ENCODE measurements at places on chromosomes 13 and 19. TPM values are rescaled to one million over a fixed set of nuclear protein-coding genes. Genes with fewer than 3 reads are reported as not detected.

MATK gene
- polyA plus RNA-seq = 6.7 TPM

CEACAM20 gene
- polyA plus RNA-seq = not detected

TMEM147 gene
- polyA plus RNA-seq = 167 TPM

RXFP2 gene
- not detected for polyA plus RNA-seq

TEX30 gene
- 12.4 TPM for polyA plus RNA-seq

GFY gene
- not detected for polyA plus RNA-seq

KCTD12 gene
- 26.2 TPM for polyA plus RNA-seq

GRIK5 gene
- 0.26 TPM for polyA plus RNA-seq

CEBPA gene
- polyA plus RNA-seq = 20.4 TPM

CCL25 gene
- not detected for polyA plus RNA-seq

GNG7 gene
- 3.1 TPM for polyA plus RNA-seq

SIGLEC9 gene
- polyA plus RNA-seq = 57.0 TPM

MYO9B gene
- polyA plus RNA-seq = 99.2 TPM

VSIG10L gene
- 1.8 TPM for polyA plus RNA-seq

SERPINE3 gene
- polyA plus RNA-seq = not detected

ZNF575 gene
- polyA plus RNA-seq = 0.65 TPM

ZNF737 gene
- 2.6 TPM for polyA plus RNA-seq

ZNF584 gene
- polyA plus RNA-seq = 6.0 TPM

RASAL3 gene
- 5.9 TPM for polyA plus RNA-seq

KIR2DL3 gene
- 0.11 TPM for polyA plus RNA-seq

NTF4 gene
- 2.8 TPM for polyA plus RNA-seq

TEX26 gene
- 2.5 TPM for polyA plus RNA-seq

SBK2 gene
- not detected for polyA plus RNA-seq

XRCC1 gene
- polyA plus RNA-seq = 15.4 TPM

TCF3 gene
- polyA plus RNA-seq = 36.9 TPM

PSPC1 gene
- polyA plus RNA-seq = 33.3 TPM

MAB21L1 gene
- 0.04 TPM for polyA plus RNA-seq

PEAK3 gene
- 7.4 TPM for polyA plus RNA-seq

UQCR11 gene
- 131 TPM for polyA plus RNA-seq

PTPRH gene
- 0.65 TPM for polyA plus RNA-seq

B3GNT8 gene
- polyA plus RNA-seq = 39.0 TPM

FCAR gene
- 0.35 TPM for polyA plus RNA-seq

ZNF177 gene
- 1.6 TPM for polyA plus RNA-seq

FAM124A gene
- 1.3 TPM for polyA plus RNA-seq

GPC5 gene
- polyA plus RNA-seq = 0.77 TPM

C5AR2 gene
- 1.0 TPM for polyA plus RNA-seq

SIAH3 gene
- 0.06 TPM for polyA plus RNA-seq

KLK11 gene
- polyA plus RNA-seq = 15.3 TPM

PCSK4 gene
- polyA plus RNA-seq = 3.7 TPM

OR7D2 gene
- polyA plus RNA-seq = 0.01 TPM

ZNF577 gene
- 5.0 TPM for polyA plus RNA-seq

PSG2 gene
- polyA plus RNA-seq = not detected

KIR2DL4 gene
- 0.63 TPM for polyA plus RNA-seq

GPC6 gene
- 2.3 TPM for polyA plus RNA-seq

URAD gene
- polyA plus RNA-seq = not detected
